ENCODE measurements at places on chromosomes 7 and 10.

GRCh38 chr7:818031-818699 lies 14.1 kb upstream of the SUN1 start:
- DNase-seq, result no peak

DNA sequence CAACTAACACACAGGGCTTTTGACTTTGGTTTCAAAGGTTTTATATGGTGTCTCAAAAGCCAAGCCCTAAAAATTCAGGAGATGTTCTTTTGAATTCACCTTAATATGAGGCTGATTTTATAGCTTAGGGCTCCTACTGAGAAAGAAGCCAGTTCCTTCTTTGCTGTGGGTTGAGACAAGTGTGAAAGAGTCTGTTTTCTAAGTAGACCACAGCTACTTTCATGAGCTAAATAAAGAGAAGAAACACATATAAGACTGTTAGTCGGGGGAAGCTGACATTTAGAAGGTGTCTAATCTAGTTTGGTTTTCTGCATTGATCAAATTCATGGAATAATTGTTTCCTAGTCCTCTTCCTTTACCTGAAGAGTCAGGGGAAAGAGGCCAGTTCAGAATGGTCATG lies 332.1 kb upstream of the CELF2 start:
- DNase-seq, result no peak

DNA sequence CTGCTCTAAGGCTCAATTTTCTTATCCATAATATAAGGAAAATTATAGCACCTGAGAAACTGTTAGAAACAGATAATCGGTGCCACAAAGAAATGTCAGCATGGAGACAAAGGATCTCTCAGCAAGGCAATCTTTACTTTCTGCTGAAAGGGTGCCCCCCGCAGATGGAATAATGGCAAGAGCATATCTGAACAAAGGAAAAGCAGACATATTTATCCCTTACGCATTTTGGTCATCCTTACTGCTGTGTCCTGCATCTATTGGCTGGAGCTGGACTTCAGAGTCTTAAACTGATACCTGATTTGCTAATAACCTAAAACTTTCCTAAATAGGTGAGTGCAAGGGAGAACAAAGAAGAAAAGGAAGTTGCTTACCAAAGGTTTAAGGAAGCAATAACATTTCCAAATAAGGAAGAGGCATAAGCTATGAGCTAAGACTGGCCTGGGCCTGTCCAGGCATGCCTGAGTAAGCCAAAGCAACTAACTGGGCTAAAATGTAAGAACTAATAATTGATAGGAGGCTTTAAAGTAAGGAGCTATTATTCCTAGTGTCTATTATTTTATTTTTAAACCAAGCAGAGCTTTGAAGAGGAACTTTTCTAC lies 39.6 kb upstream of the ELMO1 start:
- DNase-seq, result no peak

GRCh38 chr10:70552586-70552985 lies 50.0 kb downstream of the PRF1 start:
- no peak for DNase-seq

GRCh38 chr7:132511921-132512320 lies 64.3 kb downstream of the PLXNA4 start:
- DNase-seq, result no peak

DNA sequence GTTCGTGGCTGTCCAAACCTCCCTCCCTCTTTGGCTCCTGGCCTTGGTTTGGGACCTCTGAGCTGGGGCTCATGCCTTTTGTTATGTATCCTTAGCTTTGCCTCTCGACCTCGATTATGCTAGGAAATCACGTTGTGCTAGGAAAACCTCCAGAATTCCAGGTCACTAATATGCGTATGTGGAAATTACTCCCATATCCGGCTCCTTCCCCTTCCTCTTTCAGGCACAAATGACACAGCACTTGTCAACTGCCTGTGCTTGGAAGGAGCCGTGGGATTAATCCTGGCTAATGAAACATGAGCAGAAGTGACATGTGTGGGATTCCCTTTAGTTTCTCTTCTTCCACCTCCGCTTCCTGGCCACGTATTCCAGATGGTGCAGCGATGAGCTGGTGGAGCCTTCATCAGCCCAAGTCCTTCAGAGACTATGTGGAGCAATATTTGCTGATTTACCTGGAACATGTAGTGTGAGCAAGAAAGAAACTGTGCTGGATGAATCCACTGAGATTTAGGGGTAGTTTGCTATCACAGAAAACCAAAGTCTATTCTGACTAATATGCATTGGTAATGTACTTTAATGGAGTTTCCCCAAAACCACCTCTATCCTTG lies 149.2 kb downstream of the REEP3 start:
- DNase-seq, result no peak

DNA sequence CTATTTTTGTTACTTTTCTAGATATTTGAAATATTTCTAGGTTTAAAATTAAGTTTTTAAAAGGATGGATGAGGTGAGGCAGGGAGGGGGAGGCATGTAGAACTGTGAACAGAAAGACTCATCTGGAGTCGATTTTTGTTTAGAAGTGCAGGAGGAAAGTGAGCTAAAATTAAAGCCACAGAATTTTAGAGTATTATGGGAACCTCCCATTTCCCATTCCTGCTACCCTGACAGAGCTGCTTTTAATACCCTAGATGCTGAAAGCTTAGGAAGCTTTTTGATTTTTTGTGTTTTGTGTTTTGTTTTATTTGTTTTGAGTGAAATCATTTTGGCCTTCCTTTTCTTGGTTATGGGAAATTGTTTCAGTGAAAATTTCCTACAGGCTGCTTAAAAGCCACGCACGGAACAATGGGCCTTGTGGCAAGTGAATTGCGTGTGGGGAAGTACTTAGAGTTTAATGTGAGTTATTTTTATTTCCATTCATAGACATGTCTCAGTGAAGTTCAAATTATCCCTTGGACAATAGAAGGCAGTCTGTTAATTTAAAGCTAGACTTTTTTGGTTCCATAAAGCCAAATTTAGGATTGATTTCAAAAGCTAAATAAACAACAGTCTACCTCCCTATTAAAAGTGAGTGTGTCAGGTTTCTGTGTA lies 102.0 kb upstream of the HDAC9 start:
- DNase-seq, result no peak

- no peak for DNase-seq
These were observed 24.4 kb downstream of the NAPEPLD start for GRCh38 chr7:103124429-103124979.

DNA sequence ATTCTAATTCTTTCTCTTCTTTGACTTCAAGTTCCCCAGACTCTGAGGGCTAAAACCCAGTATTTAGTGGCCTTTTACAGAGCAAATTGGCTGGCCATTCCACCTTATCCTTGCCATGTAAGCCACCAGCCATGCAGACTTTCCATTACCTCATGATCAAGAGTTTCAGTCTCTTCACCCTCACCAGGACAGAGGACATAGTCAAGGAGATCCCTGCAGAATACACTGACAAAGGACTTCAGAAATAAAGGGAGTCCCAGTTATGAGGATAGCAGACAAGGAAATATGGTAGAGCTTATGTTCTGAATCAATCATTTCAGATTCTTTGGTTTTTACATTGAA lies 1080.4 kb upstream of the C7orf33 start:
- no peak for DNase-seq

DNA sequence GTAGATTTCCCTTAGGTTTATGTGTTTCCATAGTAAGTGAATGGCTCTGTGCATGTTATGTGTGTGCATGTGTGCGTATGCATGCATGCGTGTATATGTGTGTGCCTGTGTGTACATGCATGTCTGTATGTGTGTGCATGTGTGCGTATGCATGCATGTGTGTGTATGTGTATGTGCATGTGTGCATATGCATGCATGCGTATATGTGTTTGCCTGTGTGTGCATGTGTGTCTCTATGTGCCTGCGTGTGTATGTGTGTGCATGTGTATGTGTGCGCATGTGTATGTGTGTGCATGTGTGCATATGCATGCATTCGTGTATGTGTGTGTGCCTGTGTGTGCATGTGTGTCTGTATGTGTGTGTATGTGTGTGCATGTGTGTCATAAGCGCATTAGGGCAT lies 98.8 kb upstream of the AGBL3 start:
- DNase-seq, result no peak

DNA sequence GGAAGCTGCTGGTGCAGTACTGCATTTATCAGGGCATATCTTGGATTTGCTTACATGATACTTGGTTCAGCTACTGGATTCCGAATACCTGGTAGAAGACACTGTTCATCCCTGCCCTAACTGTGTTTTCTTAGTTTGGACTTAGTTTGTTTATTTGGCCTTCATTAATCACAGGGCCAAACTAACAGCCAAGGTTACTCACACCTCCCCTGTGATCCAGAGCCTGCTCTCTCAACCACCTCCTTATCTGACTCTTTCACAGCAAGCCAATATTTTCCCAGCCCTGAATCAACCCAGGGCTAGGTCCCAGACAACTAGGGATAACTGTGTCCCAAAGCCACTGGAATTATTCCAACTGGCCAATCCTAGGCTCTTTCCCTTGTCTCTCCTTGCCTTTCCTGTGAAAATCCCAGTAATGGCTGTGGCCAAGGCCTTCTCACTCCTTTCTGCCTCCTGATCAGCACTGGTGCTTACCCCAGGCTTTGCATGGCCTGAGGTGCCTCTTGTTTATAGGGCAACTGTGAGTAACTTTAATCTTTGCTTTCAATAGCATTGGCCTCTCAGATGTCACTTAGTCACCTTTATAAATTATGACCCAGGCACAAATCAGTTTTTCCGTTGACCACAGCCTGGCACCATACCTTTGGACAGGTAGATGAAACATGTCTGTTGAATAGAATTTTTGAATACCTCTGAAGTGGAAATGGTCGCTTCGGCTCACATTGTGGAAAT lies 9.3 kb upstream of the JCAD start:
- no peak for DNase-seq

- DNase-seq, result no peak
These were observed 27.3 kb downstream of the AGAP3 start for GRCh38 chr7:151113344-151114150.

DNA sequence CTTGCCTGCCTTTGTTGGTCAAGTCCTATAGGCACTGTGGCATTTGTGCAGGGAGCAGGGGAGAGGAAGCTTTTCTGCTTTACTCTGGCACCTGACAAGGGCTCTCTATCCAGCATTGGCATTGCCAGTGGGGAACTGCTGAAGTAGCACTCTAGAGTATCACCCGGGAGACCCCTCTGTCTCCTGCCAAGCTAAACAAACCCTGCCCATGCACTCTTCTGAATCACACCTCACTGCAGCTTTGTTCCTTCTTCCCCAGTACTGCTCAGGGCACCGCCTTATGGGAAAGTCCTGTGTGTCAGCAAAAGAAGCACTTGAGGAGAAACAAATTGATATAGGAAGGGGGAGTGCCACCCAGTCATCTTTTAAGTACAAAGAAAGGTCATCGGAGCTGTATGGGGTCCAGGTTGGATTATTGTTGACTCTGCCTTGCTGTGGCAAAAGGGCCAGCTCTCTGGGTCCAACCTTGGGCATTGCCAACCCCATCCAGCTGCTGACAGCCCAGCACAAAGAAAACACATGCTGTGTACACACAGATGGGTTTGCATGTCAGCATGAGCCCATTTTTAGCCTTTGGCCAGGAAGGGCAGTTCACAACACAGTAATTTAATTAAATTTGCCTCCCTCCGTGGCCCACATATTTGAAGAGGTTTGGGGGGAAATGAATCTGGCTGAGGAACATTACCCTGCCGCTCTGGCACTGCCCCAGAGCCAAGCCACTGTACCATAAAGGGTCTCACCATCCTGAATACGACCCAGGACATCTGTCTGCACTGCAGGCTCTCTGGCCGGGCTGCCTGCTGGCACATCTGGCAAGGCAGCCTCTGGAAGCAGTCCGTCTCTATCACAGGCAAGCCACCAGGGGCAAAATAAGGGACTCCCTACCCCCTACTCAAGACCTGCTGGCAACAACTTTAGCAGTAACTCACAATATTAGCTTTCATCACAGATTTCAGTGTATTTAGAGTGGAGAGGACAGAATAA lies 13.1 kb downstream of the LRRC4 start:
- DNase-seq, result no peak

- DNase-seq, result no peak
These were observed 39.5 kb downstream of the ERCC6 start for GRCh38 chr10:49499305-49499851.

- DNase-seq, result no peak
These were observed 69.5 kb upstream of the VOPP1 start for GRCh38 chr7:55641811-55642210.

GRCh38 chr7:2986561-2986960 lies 57.1 kb downstream of the CARD11 start:
- no peak for DNase-seq

DNA sequence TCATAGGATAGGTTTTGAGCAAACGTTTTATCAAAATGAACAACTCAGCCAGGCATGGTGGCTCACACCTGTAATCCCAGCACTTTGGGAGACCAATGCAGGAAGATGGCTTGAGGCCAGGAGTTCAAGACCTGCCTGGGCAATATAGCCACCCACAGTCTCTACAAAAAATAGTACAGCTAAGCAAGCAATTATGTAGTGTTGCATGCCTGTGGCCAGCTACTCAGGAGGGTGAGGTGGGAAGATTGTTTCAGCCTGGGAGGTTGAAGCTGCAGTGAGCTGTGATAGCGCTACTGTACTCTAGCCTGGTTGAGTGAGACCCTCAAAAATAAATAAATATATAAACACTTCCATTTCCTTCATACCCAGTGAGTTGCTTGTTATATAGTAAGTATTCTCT lies 67.1 kb downstream of the LSMEM1 start:
- DNase-seq, result no peak

- DNase-seq, result no peak
These were observed 38.0 kb downstream of the INPP5A start for GRCh38 chr10:132575320-132576201.

- no peak for DNase-seq
These were observed 196.8 kb downstream of the PPP1R3A start for GRCh38 chr7:113722006-113722405.

GRCh38 chr10:7428673-7429350 lies 18.0 kb upstream of the SFMBT2 start:
- no peak for DNase-seq

- no peak for DNase-seq
These were observed 87.2 kb upstream of the HPS1 start for GRCh38 chr10:98533746-98534445.

GRCh38 chr10:62333135-62333889 lies 40.9 kb upstream of the ZNF365 start:
- no peak for DNase-seq

DNA sequence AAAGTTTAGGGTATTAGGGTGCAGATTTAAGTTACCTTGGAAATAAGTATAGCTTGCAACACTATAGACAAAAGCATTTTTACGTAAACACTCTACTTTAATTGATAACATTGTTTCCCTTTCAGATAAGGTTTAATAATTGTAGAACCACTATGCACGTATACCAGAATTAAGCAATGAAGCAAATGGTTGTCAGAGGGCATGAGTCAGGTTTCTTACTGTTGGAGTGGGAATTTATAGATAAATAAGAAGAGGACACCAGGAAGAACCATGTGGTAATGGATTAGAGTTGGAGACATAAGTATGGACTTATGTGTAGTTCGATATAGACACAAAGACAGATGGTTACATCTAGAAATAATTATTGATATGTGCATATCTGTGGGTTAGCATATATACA lies 355.6 kb downstream of the ETV1 start:
- no peak for DNase-seq

- no peak for DNase-seq
These were observed 91.5 kb downstream of the ARID5B start for GRCh38 chr10:61992671-61993668.

Data from vagina (tissue), 2 donors.